Activated naive CD4-positive, alpha-beta T cell treated with Interleukin-2 at 50 U/mL for 16 hours (primary cell): ENCODE measurements at places on chromosomes 4 and X.
A peak's percentile ranks its signal among the peaks of the same experiment; 100 is the strongest.

GRCh38 chr4:152374606-152375285 lies 161.1 kb downstream of the FBXW7 start:
- DNase-seq = no peak

GRCh38 chrX:150697641-150698040 lies 4.4 kb downstream of the MTMR1 start:
- DNase-seq = peak; percentile 15

DNA sequence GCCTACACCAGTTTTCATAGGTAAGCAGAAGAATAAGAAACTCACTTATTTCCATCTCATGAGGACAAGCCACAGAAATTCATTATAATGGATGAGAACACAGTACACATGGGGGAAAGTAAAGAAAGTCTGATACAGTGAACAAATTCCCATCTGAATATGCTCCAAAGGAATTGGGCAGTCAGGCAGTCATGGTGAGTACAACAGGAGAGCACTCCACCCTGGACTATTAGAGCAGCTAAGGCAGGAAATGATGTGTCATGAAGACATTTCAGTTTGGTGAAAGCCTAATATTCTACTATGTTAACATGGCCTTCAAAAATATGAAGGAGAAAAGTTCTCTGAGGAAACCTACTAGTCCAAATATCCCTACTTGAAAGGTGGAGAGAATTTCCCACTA lies 92.0 kb upstream of the PRDX4 start:
- no peak for DNase-seq

- DNase-seq = no peak
These were observed 2691.0 kb downstream of the PCDH7 start for GRCh38 chr4:33411182-33411581.

DNA sequence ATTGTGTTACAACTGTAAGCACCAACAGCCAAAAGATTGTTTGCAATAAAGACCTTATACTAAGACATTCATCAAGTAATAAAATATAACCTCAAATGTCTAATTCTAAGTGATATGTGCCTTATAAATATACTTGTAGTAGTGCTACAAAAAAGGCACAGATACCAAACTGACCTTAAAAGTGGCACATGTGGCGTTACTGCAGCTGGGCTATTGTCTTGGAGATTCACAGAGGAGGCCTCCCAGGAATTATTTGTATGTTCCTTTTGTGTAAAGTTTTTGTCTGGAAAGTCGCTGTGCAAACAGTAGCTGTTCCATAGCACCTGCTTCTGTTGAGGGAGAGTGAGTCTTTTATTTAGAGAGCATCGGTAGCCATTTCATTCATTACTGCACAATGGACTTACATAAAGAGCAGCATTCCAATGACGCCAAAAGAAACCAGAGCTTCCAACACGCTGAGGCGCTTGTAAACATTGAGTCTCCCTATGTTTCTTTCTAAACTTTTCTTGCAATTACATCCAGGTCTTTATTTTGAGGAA lies 143.7 kb downstream of the RPA4 start:
- DNase-seq = no peak

GRCh38 chr4:70577220-70577927 lies 14.7 kb upstream of the AMBN start:
- no peak for DNase-seq

DNA sequence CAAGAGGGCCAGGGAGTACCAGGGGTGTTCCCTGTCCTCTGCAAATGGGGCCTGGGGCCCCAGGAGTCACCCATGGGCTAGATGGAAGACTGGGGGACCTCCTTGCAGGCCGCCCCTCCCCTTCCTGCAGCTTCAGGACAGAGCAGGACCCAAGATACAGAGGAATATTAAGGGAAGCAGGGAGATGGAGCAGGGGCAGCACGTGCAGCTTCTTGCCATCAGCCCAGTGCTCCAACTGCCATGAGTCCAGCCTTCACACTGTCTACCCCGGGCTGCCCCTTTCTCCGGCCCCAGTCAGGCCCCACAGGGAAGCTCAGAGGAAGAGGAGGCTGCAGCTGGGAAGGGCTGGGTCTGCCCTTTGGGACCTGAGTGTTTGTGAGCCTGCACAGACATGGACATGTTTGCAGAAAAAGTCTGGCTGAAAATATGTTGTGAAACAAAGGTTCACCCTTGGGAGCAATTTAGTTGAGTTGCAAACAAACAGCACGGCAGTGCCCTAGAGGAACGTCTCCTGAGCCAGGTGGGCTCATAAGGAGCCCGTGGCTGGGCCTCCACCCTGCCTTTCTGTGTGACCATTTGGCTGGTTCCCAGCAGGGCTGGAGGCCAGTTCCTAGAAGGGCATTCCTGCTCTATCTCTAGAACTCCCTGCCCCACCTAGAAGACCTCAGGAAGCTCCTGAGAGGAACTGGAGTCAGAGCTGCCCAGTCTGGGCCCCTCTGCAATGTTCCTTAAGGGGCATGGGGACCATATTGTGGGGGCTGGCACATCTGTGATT lies 8.9 kb downstream of the FATE1 start:
- DNase-seq = no peak

DNA sequence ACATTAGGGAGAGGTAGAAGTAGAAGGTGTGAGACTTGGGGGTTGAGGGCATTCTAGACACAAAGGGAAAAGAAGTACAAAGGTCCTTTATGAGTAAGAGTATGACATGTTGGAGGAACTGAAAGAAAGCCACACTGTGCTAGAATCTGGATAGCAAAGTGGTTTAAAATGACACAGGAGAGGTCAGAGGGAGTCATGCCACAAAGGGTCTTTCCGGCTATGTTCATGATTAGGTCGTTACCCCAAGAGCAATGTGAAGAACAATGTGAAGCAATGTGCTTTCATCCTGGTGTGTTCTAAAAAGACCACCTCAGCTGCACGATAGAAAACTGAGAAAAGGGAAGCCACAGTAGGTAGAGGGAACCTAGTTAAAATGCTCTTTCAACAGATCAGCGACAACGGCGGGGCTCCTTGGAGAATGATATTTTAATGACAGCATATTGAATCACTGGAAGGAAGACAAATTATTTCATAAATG lies 29.2 kb downstream of the SMIM14 start:
- DNase-seq = no peak

GRCh38 chr4:56535915-56536314 lies 30.3 kb downstream of the ARL9 start:
- no peak for DNase-seq

DNA sequence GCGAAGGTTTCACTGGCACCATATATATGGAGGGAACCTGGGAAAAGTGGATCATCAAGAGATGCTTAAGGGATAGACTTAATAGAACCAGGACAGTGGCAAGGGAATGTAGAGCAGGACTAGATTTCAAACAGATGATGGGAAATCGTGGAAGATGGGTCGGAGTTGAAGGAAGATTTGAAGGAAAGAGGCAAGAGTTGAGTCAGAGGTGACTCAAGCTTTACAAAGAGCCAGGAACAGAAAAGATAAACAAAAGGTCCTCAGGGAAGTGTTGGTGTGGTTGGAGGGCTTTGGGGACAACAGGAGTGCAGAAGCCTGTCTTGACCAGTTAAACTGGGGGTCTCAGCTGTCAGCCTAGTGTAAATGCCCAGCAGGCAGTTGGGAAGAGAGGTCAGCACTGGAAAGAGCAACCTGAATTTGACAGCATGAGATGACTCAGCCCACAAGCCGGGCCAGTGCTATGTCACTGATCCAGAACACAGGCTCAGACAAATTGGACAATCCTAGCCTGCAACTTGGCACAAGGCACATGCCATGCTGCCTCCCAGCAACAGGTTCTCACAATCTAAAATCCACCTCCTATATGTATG lies 230.5 kb downstream of the IDS start:
- DNase-seq = no peak

GRCh38 chrX:39492497-39493162 lies 605.1 kb downstream of the BCOR start:
- no peak for DNase-seq

DNA sequence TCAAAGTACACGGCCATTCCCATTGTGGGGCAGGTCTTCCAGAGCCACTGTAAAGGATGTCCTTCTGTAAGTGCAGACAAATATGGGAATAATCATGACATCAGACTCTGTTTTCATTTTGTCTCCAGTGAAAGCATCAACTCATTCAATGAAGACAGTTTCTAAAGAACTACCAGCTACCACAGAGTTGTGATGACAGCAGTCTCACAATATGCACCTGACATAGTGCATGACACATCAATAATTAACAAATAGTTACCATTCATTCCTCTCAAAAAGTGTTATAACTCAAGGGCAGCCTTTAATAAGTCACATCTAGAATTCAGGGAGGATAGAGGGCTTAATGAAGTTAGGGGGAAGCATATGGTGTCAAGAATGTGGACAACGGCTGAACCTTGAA lies 20.2 kb downstream of the MTTP start:
- DNase-seq = no peak

- no peak for DNase-seq
These were observed 83.8 kb upstream of the C1QTNF7 start for GRCh38 chr4:15344041-15344440.

DNA sequence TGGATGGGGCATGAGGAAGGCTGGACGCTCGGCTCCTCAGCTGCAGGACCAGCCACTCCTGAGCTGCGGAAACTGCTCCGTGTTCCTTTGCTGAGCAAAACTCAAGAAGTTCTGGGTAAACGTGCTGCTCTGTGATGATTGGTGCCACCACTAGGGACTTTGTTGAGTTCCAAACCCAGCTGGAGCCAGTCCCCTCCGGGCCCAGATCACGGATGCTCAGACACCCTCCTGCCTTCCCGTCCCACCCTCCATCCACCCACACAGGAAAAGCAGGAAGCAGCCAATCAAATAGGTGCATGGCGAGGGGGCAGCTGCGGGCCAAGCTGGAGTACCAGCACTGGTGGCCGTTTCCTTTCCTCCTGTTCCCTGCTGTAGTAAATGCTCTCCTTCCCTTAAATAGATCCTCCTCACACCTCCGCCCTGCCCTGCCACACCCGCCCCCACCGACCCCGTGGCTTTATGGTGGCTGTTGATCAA lies 68.0 kb downstream of the ADRA2C start:
- DNase-seq = no peak

- DNase-seq = no peak
These were observed 9.7 kb downstream of the UNC5C start for GRCh38 chr4:95539106-95539505.

GRCh38 chr4:7506119-7506518 lies 71.4 kb upstream of the PSAPL1 start:
- DNase-seq = no peak

- no peak for DNase-seq
These were observed 1.8 kb upstream of the MID1 start for GRCh38 chrX:10622197-10622596.

GRCh38 chr4:142700531-142700930 lies 145.6 kb downstream of the INPP4B start:
- no peak for DNase-seq

GRCh38 chr4:24055623-24056022 lies 165.8 kb upstream of the PPARGC1A start:
- no peak for DNase-seq

GRCh38 chr4:184850431-184851199 lies 24.8 kb upstream of the ACSL1 start:
- DNase-seq = no peak

DNA sequence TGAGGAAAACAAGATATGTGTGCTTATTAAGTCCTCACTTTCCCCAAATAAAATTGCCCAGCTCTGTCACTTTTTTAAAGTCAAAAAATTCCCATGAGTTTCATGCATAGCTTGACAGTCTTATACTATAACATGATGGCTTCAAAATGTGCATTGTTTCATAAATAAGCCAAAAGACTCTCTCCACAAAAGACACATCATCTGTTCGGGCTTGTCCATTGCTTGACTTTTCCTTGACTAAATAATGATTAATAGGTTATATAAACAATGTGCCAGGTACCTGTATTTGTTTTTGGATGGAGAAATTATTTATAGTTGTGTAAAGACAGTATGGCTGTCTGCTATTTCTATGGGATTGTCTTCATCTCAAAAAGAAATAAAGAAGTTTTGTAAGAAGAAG lies 329.2 kb upstream of the KLF3 start:
- no peak for DNase-seq

- no peak for DNase-seq
These were observed 71.0 kb upstream of the NKX1-1 start for GRCh38 chr4:1477045-1477840.

GRCh38 chrX:3425031-3425430 lies 78.6 kb upstream of the MXRA5 start:
- DNase-seq = no peak

- DNase-seq = no peak
These were observed 43.8 kb downstream of the NHSL2 start for GRCh38 chrX:71954458-71954857.

DNA sequence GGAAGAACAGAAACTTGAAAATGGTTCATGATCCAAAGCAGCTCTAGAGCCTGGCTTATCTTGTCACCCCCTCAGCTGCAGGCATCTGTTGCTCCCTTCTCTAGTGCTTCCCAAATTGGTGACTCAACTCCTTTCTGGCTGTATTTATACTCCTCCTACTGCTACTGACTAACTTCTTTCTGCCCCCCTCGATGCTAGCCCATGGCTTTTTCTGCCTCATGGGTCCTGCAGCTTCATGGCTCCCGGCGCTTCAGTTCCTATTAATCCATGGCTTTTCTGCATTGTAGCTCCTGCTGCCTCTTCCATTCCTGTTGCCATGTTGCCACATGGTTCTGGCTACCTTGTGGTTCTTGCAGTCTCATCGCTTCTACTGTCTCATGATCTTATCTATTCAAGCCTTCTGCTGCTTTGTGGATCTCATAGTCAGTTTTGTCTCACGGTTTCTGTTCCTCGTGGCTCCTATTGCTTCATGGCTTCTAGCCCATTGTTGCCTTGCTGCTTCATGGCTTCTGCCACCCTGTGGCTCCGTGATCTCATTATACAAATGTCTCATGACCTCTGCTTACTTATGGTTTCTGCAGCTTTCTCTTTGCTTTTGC lies 48.1 kb downstream of the SMC1A start:
- no peak for DNase-seq

DNA sequence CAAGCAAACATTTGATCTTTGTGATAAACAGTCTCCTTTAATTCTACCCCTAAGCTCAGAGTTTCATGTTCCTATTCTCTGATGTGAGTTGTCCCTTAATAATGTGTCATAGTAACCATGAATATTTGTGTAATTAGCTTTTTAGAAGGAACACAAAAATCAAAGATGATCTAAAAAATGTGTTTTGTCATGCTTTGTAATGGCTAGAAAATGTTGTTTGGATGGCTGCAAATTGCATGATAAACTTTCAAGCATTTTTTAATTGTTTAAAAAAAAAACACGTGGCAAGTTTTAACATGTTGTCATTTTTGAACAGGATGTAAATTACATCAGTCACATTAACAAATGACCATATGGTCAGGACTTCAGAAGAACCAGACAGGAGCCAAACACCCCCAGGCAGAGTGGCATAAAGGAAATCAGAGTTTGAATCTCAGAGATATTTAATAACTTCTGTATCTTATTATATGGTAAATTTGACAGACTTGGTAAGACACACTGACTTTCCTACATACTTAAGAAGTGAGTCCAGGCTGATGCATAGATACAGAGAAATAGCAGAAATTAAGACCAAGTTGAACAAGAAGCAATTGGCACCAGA lies 223.9 kb upstream of the VEGFC start:
- DNase-seq = no peak

GRCh38 chr4:28481565-28481964 lies 1620.9 kb downstream of the STIM2 start:
- DNase-seq = no peak
